ENCODE measurements at places on chromosomes 4 and X. TPM values are rescaled to one million over a fixed set of nuclear protein-coding genes. Genes with fewer than 3 reads are reported as not detected.
A peak's percentile ranks its signal among the peaks of the same experiment; 100 is the strongest.

DNA sequence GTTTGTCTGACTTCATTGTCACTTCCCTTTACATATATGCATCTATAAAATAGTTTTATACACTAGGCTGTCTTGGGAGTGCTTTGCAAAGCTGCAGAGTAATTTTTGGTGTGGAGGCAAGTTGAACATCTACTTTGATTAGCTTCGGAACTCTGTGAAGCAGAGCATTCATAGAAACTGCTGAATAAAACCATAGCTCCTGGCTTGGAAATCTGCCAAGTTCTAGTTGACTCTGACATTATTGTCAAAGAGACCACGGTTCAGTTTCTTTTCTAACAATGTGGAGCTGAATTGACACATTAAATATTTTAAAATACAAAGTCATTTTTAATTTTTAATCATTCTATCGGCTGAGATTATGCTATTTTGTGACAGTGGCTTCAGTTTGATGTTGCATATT lies 335.0 kb downstream of the BMPR1B start:
- no peak overlapping the region for H3K27ac ChIP-seq
- H3K27me3 ChIP-seq: no peaks in the 10 kb centered on the region
- no peaks in the 10 kb centered on the region for H3K36me3 ChIP-seq
- H3K4me3 ChIP-seq: no peak overlapping the region
- H3K4me1 ChIP-seq: no peaks in the 10 kb centered on the region
- DNase-seq: no peak

GRCh38 chr4:133154725-133155124 lies 5.6 kb downstream of the PCDH10 start:
- H3K4me3 ChIP-seq: no peak overlapping the region
- peaks cover 18% of the 10 kb centered on the region for H3K27me3 ChIP-seq
- DNase-seq: no peak
- no peak overlapping the region for H3K27ac ChIP-seq
- H3K36me3 ChIP-seq: peaks cover 10% of the 10 kb centered on the region

GRCh38 chrX:40012868-40013265 lies 84.9 kb downstream of the BCOR start:
- peak; percentile 66 for DNase-seq
- H3K27me3 ChIP-seq: peaks cover 7% of the 10 kb centered on the region
- H3K27ac ChIP-seq: no peak overlapping the region
- H3K4me3 ChIP-seq: peak overlapping the region; percentile 62
- peaks cover 16% of the 10 kb centered on the region for H3K4me1 ChIP-seq

DNA sequence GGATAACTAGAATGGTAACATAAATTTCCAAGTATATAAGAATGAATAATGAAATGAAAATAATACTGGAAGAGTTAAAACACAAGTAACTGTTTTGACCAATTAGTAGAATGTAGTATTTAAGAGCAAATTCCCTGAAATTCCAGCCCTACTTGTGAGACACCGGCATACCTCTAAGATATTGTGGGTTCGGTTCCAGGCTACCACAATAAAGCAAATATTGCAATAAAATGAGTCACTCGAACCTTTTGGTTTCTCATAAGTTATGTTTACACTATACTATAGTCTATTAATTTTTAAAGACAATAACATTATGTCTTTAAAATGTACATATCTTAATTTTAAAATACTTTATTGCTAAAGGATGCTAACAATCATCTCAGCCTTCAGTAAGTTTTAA lies 15.2 kb upstream of the IQCM start:
- no peaks in the 10 kb centered on the region for H3K4me1 ChIP-seq
- no peaks in the 10 kb centered on the region for H3K27me3 ChIP-seq
- no peak overlapping the region for H3K27ac ChIP-seq
- H3K4me3 ChIP-seq: no peak overlapping the region

GRCh38 chr4:82123934-82124333 lies 249.9 kb downstream of the HNRNPD start:
- no peak overlapping the region for H3K4me3 ChIP-seq
- no peaks in the 10 kb centered on the region for H3K4me1 ChIP-seq
- H3K27me3 ChIP-seq: peaks cover 13% of the 10 kb centered on the region

DNA sequence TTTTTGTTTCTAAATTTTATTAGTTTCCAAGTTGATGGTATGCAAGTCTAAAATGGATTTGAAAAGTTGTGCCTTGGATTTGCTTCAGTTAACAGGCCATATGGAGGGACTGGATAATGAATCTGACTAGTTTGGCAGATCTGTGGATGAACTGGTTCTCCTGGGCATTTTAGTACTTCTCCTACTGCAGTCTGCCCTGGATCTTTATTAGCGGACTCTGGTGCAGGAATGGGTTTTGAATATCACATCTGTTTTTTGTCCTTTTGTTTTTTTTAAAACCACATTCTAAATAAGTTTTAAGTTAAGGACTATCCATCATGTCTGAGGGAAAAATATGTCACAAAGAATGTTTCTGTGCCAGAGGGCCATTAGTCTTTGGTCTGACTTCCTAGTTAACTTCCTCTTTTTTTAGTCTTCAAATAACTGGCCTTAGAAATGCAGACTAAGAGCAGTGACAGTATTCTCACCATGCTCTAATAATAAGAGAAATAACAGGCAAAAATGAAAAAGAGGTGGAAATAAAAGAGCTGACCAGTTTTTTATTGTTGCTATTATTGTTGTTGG lies 13.9 kb upstream of the DCK start:
- peaks cover 1% of the 10 kb centered on the region for H3K36me3 ChIP-seq
- no peak overlapping the region for H3K4me3 ChIP-seq
- no peak overlapping the region for H3K27ac ChIP-seq
- no peaks in the 10 kb centered on the region for H3K4me1 ChIP-seq
- no peaks in the 10 kb centered on the region for H3K27me3 ChIP-seq

GRCh38 chrX:13741695-13742094 lies 7.1 kb downstream of the OFD1 start:
- peak overlapping the region; percentile 65 for H3K4me3 ChIP-seq
- H3K27me3 ChIP-seq: no peaks in the 10 kb centered on the region
- DNase-seq: no peak
- peaks cover 27% of the 10 kb centered on the region for H3K4me1 ChIP-seq

GRCh38 chr4:121376556-121376955 lies 4.3 kb downstream of the QRFPR start:
- no peak overlapping the region for H3K4me3 ChIP-seq
- peaks cover 56% of the 10 kb centered on the region for H3K27me3 ChIP-seq
- H3K27ac ChIP-seq: no peak overlapping the region
- no peak for DNase-seq
- no peaks in the 10 kb centered on the region for H3K36me3 ChIP-seq
- H3K4me1 ChIP-seq: no peaks in the 10 kb centered on the region

GRCh38 chr4:152678841-152679240 lies 956 bp downstream of the TMEM154 start:
- H3K4me3 ChIP-seq: peak overlapping the region; percentile 92
- H3K36me3 ChIP-seq: no peaks in the 10 kb centered on the region
- no peak for DNase-seq

DNA sequence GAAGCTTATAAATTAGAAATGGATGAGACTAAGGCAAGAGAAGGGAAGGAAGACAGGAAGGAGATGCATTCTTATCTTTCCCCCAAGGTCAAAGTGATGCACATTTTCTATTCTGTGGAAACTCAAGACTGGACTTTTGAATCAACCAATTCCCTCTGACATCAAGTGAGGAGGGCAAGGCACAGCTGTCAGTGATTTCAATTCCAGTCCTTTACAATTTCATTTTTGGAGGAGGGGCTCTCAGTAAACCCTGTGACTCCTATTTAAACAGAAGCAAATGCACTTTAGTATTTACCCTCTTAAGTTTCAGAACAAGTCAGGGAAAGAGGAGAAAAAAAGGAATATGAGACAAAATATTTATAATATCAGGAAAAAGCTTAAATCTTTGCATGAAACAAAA lies 134.0 kb downstream of the MGST2 start:
- H3K36me3 ChIP-seq: no peaks in the 10 kb centered on the region
- no peak overlapping the region for H3K4me3 ChIP-seq
- peaks cover 2% of the 10 kb centered on the region for H3K27me3 ChIP-seq
- DNase-seq: no peak

DNA sequence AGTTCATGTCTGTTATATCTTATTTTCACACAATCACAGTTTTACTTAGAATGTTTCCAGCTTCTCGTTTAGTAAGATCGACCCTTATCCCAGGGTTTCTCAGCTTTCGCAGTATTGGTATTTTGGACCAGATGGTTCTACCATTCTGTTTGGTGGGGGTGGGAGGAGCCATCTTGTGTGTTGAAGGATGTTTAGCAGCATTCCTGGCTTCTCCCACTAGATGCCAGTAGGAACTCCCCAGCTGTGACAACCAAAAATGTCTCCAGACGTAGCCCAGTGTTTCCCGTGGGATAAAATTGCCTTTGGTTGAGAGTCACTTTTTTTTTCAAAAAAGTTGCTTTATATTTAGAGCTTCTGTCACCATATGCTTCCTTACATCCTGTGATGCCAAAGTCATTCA lies 90.9 kb upstream of the TLR2 start:
- no peaks in the 10 kb centered on the region for H3K27me3 ChIP-seq
- peaks cover 17% of the 10 kb centered on the region for H3K36me3 ChIP-seq
- no peak overlapping the region for H3K4me3 ChIP-seq
- no peak overlapping the region for H3K27ac ChIP-seq
- H3K4me1 ChIP-seq: no peaks in the 10 kb centered on the region

DNA sequence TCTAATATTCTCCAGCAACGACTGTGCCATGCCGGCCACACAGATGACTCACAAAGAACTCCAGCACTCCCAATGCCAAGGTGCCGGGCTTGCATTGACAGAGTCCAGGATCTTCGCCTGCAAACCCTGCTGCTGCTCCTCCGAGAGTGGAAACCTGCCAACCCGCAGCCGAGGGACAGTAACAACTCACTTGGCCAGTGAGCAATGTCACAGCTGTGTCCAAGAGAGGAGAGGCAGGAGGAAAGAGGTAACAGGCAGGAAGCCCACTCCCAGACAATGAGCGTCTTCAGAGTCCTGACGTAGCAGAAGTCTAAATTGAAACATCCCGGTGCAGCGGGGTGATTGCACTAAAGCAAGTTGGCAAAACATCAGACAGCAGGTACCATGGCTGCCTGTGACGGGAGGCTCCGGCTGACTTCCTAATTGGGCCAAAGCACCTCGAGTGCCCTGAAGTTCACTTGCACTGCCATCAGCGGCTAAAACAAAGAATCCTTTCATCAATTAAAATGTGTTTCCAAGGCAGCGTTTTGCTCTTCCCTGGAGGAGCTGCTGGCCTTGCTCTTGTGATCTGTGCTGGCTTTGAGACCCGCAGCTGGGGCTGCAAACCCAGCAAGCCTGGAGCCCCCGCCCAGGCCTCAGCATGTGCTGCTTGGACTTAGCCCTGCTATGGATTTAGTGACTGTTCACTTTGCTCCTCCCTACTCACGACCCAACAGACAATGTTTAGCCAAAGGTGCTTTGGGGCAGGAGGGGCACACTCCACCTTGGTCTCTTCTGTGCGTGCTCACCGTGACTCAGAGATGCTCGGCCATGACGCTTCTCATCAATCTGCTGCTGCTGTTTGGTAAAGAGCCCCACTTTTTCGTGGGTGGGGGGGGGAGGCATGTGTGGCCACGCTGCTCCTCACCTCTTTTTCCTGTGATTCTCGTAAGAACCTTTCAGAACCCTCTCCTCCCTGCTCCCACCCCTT lies 36.5 kb downstream of the DCTD start:
- DNase-seq: no peak
- no peak overlapping the region for H3K4me3 ChIP-seq
- H3K36me3 ChIP-seq: peaks cover 22% of the 10 kb centered on the region
- no peak overlapping the region for H3K27ac ChIP-seq

DNA sequence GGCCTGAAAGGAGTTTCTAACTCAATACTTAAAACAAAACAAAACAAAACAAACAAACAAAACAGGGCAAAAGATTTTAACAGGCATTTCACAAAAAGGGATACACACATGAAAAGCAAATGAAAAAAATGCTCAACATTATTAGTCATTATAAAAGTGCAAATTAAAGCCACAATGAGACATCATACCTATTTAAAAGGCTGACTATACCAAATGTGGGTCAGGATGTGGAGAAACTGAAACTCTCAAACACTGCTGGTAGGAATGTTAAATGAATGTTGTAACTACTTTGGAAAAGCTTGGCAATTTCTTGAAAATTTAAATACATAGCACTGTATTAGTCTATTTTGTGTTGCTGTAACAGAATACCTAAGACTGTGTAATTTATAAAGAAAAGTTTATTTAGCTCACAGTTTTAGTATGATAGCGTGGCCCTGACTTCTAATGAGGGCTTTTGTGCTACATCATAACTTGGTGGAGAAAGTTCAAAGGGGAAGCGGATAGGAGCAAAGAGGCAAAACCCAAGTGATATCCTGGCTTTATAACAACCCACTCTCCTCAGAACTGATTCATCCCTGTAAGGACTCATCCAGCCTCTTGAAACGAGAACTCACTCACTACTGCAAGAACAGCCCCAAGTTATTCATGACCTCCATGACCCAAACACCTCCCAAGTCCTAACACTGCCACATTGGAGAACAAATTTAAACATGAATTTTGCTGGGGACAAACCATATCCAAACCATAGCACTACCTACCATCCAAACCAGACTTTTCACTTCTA lies 214.0 kb downstream of the TEX11 start:
- H3K27ac ChIP-seq: no peak overlapping the region
- no peaks in the 10 kb centered on the region for H3K36me3 ChIP-seq
- peaks cover 9% of the 10 kb centered on the region for H3K27me3 ChIP-seq
- peak overlapping the region; percentile 42 for H3K4me3 ChIP-seq

DNA sequence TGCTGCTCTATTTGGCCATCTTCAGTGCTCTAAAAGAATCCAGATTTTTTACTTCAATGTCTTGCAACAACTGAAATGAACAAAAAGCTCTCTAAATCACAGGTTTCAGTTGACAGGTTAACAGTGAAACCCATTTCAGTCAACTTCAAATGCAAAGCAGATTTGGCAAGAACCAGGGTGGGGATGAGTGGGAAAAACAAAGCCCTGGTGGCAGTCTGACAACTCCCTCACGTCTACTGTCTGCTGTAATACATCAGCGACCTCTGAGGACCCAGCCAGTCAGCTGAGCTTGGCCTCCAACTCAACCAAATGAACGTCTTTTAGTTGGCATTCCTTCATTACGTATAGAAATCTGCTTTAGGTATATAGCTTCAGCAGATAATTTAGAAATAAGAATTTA lies 95.8 kb downstream of the COL25A1 start:
- peaks cover 5% of the 10 kb centered on the region for H3K27me3 ChIP-seq
- no peaks in the 10 kb centered on the region for H3K36me3 ChIP-seq
- no peak for DNase-seq
- H3K27ac ChIP-seq: no peak overlapping the region
- H3K4me3 ChIP-seq: no peak overlapping the region
- H3K4me1 ChIP-seq: no peaks in the 10 kb centered on the region

- H3K4me1 ChIP-seq: no peaks in the 10 kb centered on the region
- no peak overlapping the region for H3K4me3 ChIP-seq
- no peak for DNase-seq
- no peaks in the 10 kb centered on the region for H3K36me3 ChIP-seq
- H3K27me3 ChIP-seq: no peaks in the 10 kb centered on the region
Observed at GRCh38 chr4:154719087-154719486, 24.7 kb upstream of the LRAT start.

- DNase-seq: no peak
- H3K27me3 ChIP-seq: no peaks in the 10 kb centered on the region
- no peaks in the 10 kb centered on the region for H3K36me3 ChIP-seq
Observed at GRCh38 chr4:53189011-53189410, 176.8 kb downstream of the SCFD2 start.

Gene TGIF2LX
- not detected for total RNA-seq

Gene LPAR4
- not detected for total RNA-seq

Gene SAGE1
- total RNA-seq: not detected

Gene GPR173
- not detected for total RNA-seq

Gene VCX
- not detected for total RNA-seq
